HT1080 (cell line): ENCODE measurements at places on chromosomes 13 and 19. TPM values are rescaled to one million over a fixed set of nuclear protein-coding genes. Genes with fewer than 3 reads are reported as not detected.

- no peak for DNase-seq
These were observed 121.8 kb downstream of the AKAP11 start for GRCh38 chr13:42393573-42394360.

The LRRC8E gene
- 11.7 and 14.2 TPM in 2 replicates for total RNA-seq

DNA sequence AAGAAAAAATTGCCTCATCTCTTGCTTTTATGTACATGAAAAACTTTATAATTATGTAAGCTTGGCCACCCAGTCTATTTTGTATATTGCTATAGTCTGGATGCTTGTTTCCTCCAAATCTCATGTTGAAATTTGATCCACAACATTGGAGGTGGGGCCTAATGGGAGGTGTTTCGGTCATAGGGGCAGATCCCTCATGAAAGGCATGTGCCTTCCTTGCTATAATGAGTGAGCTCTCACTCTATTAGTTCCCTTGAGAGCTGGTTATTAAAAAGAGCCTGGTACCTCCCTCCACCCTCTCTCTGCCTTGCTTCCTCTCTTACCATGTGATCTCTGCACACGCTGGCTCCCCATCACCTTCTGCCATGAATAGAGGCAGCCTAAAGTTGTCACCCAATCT, 1005.1 kb downstream of the PCDH9 start:
- DNase-seq = no peak

DNA sequence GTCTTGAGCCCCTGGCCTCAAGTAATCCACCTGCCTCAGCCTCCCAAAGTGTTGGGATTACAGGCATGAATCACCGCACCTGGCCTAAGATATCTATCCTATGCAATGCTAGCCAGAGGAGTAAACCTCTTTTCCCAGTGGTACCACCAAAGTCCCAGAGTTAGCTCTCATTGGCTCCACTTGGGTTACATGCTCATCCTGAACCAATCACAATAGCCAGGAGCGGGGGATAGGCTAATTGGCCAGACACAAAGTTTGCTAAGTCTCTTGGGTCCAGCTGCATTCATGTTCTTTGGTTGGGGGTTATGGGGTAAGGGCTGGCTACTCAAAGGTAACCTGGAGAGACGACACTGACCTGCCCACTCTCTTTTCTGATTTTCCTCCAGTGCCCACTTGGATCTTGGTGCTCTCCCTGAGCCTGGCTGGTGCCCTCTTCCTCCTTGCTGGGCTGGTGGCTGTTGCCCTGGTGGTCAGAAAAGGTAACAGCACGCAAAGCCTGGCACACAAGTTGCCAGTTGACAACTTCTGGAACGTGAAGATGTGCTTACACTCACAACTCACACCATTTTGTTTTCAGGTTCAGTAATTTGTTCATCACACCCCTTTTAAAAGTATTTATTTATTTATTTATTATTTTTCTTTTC, 7.8 kb downstream of the C19orf38 start:
- DNase-seq = no peak

DNA sequence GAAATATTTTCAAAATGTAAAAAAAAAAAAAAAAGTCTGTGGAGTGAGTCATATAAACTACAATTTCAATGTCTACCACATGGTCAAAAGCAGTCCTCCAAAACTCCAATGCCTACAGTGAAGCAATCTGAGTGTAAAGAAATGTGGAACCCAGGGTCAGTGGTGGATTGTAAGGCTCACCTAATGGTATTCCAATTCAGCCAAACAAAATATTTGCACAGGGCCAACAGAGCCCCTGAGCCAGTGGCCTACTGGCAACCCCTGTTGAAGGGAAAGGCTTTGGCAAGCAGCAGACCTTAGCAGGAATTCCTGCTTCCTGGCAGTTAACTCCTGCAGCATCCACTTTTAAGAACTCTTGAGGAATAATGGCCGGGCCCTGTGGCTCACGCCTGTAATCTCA, 3.4 kb downstream of the DNMT1 start:
- peak; percentile 21 for DNase-seq

- peak; percentile 51 for DNase-seq
These were observed 107.2 kb downstream of the FNDC3A start for GRCh38 chr13:49082653-49083536.

The PRX gene
- not detected in 2 replicates for total RNA-seq

- DNase-seq = no peak
These were observed 545 bp downstream of the NACC1 start for GRCh38 chr19:13118424-13119193.

- DNase-seq = no peak
These were observed 60.5 kb upstream of the TPM4 start for GRCh38 chr19:16015805-16016173.

DNA sequence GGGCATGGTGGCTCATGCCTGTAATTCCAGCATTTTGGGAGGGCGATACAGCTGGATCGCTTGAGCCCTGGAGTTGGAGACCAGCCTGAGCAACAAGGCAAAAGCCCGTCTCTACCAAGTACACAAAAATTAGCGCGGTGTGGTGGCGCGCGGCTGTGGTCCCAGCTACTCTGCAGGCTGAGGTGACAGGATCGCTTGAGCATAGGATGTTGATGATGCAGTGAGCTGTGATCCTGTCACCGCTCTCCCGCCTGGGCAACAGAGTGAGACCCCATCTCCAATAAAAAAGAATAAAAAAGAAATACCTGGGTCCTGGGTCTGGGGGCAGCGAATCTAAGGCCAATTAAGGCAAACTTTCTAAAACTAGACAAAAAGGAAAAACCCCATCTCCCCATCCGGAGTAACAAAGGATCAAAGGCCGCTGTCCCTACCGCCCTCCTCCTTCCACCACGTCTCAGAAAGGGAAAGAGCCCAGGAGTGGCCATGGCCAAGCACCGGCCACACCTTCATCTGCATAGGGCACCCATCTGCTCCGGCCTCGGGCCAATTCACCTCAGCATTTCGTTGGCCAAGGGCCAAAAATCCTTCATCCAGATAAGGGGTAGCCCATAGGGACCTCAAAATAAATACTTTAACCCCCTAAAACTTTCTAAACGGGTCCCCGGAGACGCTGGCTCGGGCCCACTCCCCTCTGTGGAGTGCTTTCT, 851 bp downstream of the ZNF320 start:
- no peak for DNase-seq

GRCh38 chr19:11106477-11106876, 17.2 kb downstream of the LDLR start:
- no peak for DNase-seq

The PPM1N gene
- total RNA-seq = 0.34 and 2.9 TPM in 2 replicates

- DNase-seq = no peak
These were observed 12.4 kb upstream of the PDCD2L start for GRCh38 chr19:34391813-34392212.

GRCh38 chr19:44777715-44778347, at the start of gene CBLC:
Gene CBLC (plus strand): TSS chr19:44777890. CDS start chr19:44777932, 42 bp downstream.
- no peak for DNase-seq
